ENCODE measurements at places on chromosomes 12 and 14. TPM values are rescaled to one million over a fixed set of nuclear protein-coding genes. Genes with fewer than 3 reads are reported as not detected.

DNA sequence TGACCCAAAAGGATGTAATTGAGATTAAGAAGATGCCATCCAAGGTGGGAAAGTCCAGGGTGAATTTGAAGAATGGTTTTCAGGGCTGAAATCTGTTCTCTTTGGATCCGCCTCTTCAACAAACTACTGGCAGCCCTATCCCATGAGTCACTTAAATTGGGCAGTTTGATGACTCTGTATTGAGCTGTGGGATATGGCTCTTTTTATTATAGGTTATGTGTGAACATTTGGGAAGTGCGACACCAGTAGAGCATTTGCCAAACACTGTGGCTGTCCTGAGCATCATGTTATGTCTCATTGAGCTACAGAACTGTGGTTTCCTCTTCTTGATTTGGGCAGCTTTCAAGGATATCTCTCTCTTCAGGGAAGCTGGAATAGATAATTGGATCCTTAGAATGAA is 22.3 kb downstream of the IFT43 start:
- DNase-seq: no peak

DNA sequence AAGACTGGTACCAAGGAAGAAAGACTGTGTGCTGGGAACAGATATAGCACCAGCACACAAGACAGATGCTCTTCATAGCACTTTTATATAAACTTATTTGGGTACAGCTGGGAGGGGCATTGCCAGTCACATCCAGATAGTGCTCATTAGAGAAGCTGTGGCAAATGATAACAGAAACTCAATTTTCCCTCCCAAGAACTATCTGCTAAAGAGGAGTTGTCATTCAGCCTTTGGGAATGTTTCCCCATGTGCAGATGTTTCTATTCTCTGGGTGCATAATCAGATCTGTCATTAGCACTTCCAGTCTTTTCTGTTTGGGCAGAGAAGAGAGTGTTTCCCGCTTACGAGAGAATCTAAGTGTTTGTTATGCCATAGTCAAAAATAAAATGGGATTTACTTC is 714.9 kb upstream of the MDGA2 start:
- DNase-seq: no peak

DNA sequence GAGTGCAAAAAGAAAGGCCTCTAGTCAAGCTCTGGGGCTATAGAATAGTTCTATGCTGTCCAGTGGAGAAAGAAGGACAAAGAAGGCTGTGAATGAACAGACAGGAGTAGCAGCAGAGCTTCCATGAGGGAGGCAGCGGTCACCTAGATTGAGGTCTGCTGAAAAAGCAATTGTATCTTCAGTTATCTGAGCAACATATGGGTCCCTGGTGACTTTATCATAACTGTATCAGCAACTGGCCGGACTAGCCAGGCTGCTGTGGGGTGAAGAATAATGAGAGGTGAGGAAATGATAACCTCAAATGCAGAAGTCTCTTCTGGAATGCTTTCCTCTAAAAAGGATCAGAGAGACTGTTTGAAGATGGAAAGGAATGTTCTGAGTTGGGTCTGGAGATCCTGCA is 971.3 kb upstream of the TMEM132C start:
- no peak for DNase-seq

Gene TNFRSF1A
- total RNA-seq: 182 TPM

Gene NOVA1
- 23.2 TPM for total RNA-seq

Gene STK38L
- 86.2 TPM for total RNA-seq

Measured in sigmoid colon (tissue), 7 donors.